ENCODE measurements at places on chromosomes 3 and 15.

- DNase-seq = peak; percentile 14
These were observed 1.3 kb downstream of the TOP2B start for GRCh38 chr3:25663347-25663868.

GRCh38 chr3:138066383-138066782, 49.0 kb downstream of the DZIP1L start:
- no peak for DNase-seq

GRCh38 chr3:184337399-184337714, at the start of gene FAM131A:
Gene FAM131A (plus strand): TSS chr3:184337600. CDS start chr3:184337631, 31 bp downstream.
- DNase-seq = no peak

- no peak for DNase-seq
These were observed 218.6 kb downstream of the KLF13 start for GRCh38 chr15:31545257-31545656.

- DNase-seq = no peak
These were observed 396.5 kb upstream of the GBE1 start for GRCh38 chr3:82157952-82158351.
